Prostate gland (tissue), 2 donors: ENCODE measurements at places on chromosomes 1 and 21.

DNA sequence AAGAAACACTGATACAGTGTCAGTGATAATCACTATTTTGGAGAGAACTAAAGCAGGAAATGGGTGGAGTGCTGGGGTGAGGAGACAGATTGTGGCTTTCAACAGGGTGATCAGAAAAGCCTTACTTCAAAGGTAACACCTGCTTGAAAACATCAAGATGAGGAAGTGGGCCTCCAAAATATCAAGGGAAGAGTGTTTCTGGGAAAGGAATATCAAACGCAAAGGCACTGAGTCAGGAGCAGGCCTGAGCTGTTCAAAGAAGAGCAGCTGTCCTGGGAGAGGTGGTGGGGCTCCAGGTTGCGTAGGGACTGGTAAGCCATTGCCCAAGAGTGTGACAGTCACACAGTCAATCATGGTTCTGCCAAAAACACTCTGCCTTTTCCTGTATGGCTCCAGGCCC is 47.1 kb upstream of the ATP1A1 start:
- DNase-seq: no peak

- DNase-seq: no peak
Observed at GRCh38 chr1:225973158-225973557, 26.0 kb downstream of the SDE2 start.

DNA sequence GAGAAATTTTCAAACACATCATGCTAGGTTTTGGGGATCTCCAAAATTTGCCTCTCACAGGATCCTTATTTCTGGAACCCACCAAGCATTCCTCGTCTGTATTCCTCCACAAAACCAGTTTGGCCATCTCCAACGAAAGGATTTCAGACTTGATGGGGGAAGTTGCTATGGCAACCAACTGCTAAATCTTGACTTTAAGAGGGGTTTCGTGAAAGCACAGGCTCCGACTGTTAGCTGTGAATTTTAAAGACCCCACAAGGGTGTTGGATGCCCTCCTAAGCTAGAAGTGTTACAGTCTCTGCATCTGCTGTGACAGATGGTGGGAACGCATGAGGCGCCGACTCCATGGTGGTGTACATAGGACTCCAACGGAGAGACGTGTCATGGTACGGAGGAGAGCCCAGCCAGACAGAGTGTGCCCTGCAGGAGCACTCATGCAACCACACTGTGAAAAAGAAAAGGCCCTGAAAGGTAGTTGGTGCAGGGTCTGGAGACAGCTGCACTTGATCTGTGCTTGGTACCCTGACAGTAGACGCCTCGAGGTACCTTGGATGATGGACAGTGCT is 147.1 kb downstream of the ASTN1 start:
- no peak for DNase-seq

DNA sequence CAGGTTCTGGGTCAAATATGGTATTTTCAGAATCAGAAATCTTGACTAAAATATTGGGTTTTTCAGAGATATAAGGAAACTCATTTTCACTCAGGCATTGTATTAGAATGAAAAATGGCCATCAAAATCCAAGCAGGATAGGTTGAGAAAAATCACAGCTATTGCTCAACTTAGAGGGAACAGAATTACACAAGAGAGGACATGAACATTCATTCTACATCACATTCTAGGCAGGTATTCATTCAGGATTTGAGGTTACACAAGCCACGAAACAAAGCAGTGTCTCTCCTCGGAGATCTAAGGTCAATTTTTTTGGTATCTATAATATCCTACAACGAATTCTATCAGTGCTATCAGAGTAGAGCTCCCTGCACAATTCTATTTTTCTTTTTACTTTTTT is 163.6 kb upstream of the HP1BP3 start:
- no peak for DNase-seq

DNA sequence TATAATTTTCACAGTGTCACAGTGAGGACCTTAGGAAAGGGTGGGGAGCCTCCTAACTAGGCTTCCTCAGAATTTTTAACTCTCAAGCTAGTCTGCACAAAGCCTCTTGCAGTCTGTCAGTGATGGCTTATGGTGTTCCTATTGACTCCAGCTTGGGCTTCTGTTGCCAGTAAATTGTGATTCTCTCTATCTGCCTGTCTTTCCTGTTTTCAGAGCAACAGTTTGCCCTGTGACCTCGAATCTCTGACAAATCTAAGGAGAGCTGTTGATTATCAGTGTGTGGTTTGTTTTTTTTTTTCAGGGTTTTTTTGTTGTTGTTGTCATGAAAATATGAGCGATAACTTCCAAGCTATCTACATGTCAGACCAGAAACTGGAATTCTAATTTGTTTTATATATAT is 423.2 kb upstream of the B3GALT2 start:
- DNase-seq: no peak

DNA sequence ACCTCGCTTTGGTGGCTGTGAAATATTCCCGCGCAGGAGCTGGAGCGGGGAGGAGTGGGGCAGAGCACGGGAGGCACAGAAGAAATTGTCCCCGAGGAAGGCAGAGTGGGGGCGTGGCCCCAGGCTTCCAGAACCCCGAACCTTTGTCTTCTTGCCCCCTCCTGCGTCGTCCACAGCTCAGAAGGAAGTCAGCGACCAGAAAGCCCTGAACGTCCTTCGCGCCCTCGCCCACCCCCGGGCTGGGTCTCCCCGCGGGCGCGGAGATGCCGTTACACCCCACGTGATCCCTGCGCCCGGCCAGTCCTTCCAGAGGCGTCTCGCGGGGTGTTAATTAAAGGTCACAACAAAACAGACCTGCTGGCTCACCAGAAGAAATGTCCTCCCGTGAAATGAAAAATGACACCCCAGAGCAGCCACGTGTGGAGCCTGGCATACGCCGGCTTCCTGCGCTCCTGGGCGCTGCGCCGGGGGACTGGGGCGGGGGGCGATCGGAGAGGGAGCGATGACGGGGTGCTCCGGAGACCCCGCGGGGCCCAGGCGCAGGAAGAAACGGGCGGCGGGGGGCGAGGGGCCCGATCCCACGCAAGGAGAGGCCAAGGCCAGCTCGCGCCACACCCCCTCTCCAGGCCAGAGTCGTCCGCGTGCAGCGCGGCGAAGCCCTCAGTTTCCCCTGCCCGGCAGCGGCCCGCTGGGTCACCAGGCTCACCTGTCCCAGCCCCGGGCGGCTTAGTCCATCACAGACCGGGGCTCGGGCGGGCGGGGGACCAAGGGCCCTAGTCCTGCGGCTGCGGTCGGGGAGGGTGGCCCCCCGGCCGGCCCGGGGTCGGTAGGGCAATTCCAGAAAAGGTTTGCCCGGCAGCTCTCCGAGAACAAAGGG is 995 bp upstream of the KIF26B start:
- DNase-seq: no peak

DNA sequence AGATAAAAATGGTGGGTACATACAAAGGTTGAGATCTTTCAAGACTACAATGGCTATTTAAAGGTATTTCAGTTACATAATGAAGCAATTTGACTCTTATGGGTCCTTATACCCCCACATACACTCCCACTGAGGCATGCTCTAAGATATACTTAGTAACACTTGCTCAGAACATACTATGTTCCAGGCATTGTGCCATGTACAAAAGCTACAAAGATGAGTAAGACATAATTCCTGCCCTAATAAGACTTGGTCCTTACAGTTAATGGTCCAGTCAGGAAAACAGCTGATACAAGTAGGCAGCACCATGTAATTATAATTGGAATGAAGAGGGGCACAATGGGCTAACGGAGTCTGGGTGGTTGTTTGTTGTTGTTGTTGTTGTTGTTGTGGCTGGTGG is 166.7 kb upstream of the BEND5 start:
- DNase-seq: no peak

DNA sequence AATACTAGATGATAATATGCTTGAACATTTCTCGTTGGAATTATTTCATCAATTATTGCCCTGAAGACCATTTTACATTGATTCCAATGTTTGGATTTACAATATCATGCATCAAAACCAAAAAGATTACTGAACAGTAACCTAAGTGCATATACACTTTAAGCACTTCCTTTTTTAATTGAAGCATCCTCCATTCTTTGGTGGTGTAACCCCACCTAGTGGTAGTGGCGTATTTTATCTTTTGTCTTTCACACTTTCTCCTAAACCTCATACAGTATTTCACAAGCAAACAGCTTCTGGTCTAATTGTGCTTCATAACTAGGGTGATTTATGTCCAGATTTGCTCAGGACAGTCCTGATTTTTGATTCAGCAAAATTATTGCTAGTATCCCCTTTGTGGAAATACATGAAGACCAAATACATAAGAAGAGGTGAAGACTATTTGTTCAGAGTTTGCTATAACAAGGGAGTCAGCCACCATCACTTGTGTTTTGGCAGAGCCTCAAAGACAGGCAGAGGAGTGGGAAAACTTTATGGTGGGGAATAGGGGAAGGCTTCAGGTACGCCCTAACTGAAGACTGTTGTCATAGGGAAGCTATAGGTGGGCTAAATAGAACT is 3.4 kb upstream of the NVL start:
- peak; percentile 29 for DNase-seq

DNA sequence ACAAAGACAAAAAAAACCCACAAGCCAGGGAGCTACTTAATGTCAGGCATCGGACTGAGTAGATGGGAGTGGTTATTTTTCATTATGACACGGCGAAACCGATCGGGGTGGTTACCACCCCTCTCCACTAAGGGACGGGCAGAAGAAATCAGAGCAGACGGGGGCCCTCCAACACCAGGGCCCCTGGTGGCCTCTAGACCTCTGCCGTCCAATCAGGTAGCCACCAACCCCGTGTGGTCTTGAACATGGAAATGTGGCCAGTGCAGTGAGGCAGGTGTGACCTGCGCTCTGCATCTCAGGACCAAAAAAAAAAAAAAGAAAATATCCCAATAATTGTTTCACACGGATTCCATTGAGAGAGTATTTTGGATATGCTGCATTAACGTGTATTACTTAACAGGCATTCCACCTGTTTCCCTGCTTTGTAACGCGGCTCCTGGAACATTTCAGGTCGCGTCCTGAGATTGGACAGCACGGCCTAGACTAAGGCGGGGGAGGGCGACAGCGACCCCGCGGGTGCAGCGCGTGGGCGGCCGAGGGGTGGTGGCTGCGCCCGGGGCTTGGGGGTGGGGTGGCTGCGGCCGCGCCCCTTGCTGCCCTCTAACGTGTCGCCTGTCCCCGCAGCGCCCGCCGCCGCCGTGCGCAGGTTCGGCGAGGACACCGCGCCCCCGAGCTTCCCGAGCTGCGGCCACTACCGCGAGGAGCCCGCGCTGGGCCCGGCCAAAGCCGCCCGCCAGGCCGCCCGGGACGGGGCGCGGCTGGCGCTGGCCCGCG is 48.3 kb downstream of the SIM2 start:
- no peak for DNase-seq

- DNase-seq: no peak
Observed at GRCh38 chr21:44380876-44381275, 27.5 kb downstream of the TRPM2 start.

- DNase-seq: no peak
Observed at GRCh38 chr1:75273110-75273509, 138.9 kb downstream of the LHX8 start.

- DNase-seq: no peak
Observed at GRCh38 chr1:45820788-45821187, 17.4 kb downstream of the MAST2 start.

GRCh38 chr1:160911441-160911840 is 26.5 kb upstream of the ITLN1 start:
- no peak for DNase-seq

DNA sequence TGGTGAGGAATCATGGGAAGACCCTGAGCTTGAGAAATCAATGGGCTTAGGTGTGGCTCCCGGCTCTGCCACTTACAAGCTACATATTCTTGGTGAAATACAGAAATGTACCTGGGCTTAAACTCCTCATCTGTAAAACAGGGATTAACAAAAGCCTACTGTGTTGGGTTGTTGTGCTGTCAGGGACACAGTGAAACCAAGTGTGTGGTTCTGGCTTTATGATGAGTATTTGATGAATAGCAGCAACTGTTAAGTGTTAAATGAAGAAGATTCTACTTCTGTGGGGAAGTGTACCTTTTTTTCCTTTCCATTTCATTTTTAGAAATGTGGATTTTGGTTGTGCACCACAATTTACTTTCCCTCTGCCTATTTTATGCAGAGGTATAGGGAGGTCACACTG is 41.1 kb upstream of the DUSP10 start:
- DNase-seq: no peak

DNA sequence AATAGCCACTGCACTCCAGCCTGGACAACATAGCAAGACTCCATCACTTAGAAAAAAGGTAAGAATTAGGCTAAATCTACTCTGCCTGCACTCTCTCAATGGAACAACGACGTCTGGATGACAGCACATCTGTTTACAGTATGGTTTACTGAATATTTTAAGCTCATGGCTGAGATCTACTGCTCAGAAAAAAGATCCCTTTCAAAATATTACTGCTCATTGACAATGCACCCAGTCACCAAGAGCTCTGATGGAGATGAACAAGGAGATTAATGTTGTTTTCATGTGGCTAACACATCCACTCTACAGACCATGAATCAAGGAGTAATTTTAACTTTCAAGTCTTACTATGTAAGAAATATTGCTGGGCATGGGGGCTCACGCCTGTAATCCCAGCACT is 58.0 kb downstream of the SLC27A3 start:
- DNase-seq: no peak

GRCh38 chr1:229040630-229041358 is 230.1 kb upstream of the RAB4A start:
- DNase-seq: no peak

GRCh38 chr1:41528106-41528505 is 43.6 kb upstream of the EDN2 start:
- DNase-seq: no peak

- no peak for DNase-seq
Observed at GRCh38 chr1:170560681-170561285, 28.8 kb downstream of the GORAB start.

DNA sequence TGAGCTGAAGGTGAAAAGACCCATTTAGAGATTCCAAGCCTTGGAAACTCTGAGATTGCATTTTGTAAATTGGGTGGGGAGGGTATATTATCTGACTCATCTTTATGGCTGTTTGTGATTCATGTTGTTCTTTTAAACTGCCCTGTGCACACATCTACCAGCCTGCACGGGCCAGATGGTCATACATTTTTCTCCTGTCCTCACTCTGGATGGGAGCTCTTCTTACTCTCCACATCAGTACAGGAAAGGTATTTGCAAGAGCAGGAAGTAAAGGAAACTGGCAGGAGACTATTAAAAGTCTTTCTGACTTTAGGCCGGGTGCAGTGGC is 14.3 kb upstream of the NMNAT2 start:
- DNase-seq: no peak
